ENCODE measurements at places on chromosomes 7 and 10.

DNA sequence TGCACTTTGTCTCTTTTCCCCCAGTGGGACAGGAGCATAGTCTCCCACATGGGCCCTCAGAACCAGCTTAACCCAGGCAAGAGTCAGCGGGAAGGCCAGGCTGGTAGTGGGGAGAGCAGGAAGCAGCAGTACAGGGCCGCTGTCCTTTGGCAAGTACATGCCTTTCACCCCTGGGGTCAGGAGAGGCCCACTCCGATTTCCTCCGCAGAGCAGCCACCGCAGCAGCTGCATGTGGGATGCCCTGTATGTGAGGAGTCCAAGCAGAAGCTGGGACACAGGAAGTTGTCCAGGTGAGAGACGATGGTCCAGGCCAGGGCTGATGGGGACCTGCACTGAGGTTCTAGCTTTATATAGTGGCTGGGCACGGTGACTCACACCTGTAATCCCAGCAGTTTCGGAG is 36.7 kb upstream of the GALNTL5 start:
- no peak for DNase-seq

GRCh38 chr7:84372155-84372621 is 177.6 kb upstream of the SEMA3A start:
- DNase-seq: peak; percentile 64

- peak; percentile 32 for DNase-seq
Measured at GRCh38 chr7:106744563-106745091, 83.7 kb upstream of the CCDC71L start.

DNA sequence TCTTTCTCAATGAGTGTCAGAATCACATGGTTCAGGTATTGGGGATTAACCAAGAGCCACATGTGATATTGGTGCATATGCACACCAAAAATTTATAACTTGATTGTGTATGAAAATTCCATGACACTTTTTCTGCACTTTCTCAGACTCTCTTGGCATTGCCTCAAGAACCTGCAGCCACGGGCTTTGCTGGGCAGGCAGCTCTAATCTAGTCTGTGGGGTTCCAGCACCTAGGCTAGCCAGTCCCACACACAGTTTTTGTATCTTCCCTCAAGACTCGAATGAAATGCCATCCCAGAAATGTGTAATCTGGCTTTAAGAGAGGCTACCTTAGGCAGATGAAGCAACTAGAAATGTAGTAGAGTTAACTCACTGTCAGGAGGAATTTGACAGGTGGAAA is 21.7 kb downstream of the STARD3NL start:
- DNase-seq: no peak

GRCh38 chr10:101230183-101230917 is 1.1 kb upstream of the LBX1 start:
- peak; percentile 35 for DNase-seq

GRCh38 chr10:85921789-85922188 is 444.8 kb downstream of the GRID1 start:
- DNase-seq: no peak

DNA sequence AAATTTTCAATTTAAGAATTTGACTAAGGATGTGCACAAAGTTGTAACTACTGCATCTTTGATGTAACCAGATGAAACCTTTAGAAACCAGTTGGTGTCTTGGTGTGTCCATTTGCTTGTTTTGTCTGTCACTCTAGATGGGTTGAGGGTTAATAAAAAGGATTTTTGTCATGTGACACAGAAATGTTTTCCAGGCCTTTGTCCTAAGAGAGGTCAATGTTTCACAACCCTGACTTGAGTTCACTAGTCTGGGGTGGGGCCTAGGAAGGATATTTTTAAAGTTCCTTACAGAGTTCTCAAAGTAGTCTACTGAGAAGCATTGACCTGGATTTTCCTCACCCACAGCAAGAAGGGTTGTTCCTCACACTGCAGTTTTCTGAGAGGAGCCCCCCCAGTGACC is 90.3 kb downstream of the HERPUD2 start:
- DNase-seq: no peak

GRCh38 chr10:693506-693905 is 4.0 kb upstream of the DIP2C start:
- DNase-seq: no peak

- DNase-seq: peak; percentile 96
Measured at GRCh38 chr10:102776779-102777456, 33.2 kb downstream of the WBP1L start.

GRCh38 chr10:50410066-50410811 is 158.9 kb upstream of the ASAH2 start:
- DNase-seq: no peak

GRCh38 chr10:10418387-10418786 is 599.3 kb upstream of the CELF2 start:
- DNase-seq: no peak

DNA sequence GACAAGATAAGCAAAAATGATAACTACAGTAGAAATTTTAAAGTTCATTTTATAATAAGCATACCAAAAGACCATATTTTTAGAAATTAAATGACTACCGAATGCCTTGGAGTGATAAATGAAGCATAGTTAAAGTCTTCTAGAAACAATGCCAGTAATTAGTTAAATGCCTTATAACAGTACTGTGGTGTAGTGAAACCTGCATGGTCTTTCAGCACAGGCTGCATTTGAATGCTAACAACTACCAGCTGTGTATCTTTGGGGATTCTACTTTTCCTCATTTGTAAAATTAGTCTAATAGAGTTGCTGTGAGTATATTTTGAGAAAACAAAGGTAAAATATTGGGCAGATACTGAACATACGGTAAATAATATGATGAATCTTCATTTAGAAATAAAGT is 25.1 kb downstream of the TSPAN12 start:
- DNase-seq: no peak

GRCh38 chr10:63206997-63207811 is 74.1 kb downstream of the NRBF2 start:
- peak; percentile 73 for DNase-seq

GRCh38 chr7:139655305-139655704 is 122.5 kb downstream of the HIPK2 start:
- DNase-seq: no peak

DNA sequence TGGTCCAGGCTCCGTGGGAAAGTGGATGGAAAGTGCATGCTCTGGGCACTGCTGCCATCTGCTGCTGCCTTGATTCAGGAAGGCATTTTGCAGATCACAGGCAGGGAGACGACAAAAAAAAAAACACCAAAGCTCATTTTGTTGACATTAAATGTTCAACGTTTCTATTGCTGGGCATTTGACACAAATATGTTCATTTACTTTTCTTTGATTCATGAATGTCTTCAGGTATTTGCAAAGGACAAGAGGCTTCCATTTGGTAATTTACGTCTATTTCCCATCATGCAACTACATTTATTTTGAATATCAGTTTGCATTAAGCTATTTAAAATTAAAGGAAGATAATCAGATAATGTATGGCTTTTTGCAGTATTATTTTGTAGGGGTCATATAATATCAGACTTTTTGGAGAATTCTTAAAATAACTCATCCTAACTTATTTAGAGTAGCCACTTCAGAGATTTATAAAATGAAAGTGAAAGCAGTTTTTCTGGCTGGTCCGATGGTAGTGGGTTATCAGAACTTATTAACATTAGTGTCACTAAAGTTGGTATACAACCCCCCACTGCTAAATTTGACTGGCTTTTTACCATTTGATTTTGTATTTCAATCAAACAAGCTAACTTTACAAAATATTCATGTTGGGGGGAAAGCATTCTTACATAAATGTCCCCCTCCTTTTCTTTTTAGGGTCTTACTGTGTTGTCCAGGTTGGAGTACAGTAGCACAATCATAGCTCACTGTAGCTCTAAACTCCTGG is 65.3 kb downstream of the PDIA4 start:
- peak; percentile 68 for DNase-seq

- DNase-seq: peak; percentile 49
Measured at GRCh38 chr7:7956531-7957128, 12.0 kb upstream of the GLCCI1 start.

GRCh38 chr10:78937800-78938694 is 130.7 kb upstream of the ZMIZ1 start:
- no peak for DNase-seq

- DNase-seq: no peak
Measured at GRCh38 chr10:75314570-75314969, 78.8 kb upstream of the COMTD1 start.

- DNase-seq: no peak
Measured at GRCh38 chr10:11004144-11005077, 13.3 kb upstream of the CELF2 start.

DNA sequence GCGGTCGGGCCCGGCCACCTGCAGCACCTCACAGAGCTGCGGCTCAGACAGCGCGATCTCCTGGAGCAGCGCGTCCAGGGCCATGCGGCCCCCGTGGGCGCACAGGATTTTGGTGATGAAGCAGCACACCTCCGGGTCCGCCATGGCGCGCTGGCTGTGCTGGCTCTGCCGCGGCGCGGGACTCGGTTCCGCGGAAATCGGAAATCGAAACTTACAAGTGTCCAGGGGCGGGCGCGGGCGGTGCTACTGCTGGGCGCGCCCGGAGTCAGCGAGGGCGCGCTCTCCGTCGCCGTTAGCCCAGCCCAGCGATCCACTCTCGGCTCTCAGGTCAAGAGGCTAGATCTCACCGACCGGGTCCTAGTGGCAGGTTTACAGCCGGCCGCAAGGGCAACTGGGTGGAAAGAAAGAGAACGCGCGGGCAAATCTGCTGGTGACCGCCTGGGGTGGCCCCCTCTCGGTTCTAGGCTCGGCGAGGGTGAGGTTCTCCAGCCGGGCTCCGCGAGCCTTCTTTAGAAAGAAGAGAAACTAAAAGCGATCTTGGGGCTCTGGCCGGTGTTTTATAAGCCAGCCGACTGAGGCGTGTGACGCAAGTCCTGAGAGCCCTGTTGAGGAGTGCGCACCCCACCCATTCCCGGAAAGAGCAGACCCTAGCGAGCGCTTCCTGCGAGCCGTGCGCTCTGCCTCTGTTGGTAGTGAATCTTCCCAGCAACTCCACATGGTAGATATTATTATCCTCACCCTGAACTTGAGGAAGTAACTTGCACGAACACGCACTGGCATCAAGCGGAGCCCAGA is at the start of gene ZC3HAV1:
Gene ZC3HAV1, minus strand, starts transcription at position 533 of the 795 bp plus-strand sequence. Its CDS starts 389 bp downstream, at position 144.
- DNase-seq: peak; percentile 88

GRCh38 chr10:28248092-28248491 is 54.8 kb downstream of the MPP7 start:
- DNase-seq: peak; percentile 38

- DNase-seq: no peak
Measured at GRCh38 chr7:29008590-29008989, 50.5 kb upstream of the TRIL start.

- peak; percentile 35 for DNase-seq
Measured at GRCh38 chr10:17599089-17599488, 18.1 kb downstream of the HACD1 start.

GRCh38 chr10:34538281-34538829 is 276.7 kb downstream of the PARD3 start:
- peak; percentile 13 for DNase-seq

- no peak for DNase-seq
Measured at GRCh38 chr7:131066635-131067034, 261.0 kb upstream of the MKLN1 start.

DNA sequence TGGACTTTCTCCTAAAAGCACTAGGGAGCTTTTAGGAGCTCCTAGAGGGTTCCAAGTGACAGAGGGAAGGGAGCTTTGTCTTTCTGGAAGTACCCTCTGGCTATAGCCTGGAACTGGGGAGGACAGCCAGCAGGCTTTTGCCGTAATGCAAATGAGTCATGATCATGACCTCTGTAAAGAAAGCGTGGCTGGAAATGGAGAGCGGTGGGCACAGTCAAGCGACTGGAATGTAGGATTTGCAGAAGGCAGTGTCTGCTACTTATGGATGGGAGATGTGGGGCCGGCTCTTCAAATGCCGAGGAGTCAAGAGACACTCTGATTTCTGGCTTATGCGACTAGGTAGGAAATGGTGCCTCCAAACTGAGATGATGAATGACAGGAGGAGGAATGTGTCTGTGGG is 34.6 kb upstream of the PLPP4 start:
- DNase-seq: peak; percentile 86

DNA sequence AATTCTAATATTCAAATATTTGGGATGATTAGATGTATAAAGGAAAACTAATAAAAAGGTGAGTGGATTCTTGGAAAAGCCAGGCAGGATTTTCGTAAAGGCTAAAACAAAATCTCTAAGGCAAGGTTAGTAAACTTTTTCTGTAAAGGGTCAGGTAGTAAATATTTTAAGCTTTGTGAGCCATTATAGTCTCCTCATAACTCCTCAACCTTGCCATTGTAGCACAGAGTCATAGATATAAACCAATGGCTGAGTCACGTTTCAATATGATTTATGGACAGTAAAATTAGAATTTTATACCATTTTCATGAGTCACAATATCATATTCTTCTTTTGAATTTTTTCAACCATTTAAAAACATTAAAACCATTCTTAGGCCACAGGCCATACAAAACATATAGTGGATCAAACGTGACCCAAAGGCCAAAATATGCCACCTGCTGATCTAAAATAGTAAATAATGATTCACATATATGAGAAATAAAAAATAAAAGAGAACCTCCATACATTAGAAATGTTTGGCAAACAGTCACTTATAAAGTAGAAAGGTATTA is 651.8 kb upstream of the LRRTM3 start:
- no peak for DNase-seq

DNA sequence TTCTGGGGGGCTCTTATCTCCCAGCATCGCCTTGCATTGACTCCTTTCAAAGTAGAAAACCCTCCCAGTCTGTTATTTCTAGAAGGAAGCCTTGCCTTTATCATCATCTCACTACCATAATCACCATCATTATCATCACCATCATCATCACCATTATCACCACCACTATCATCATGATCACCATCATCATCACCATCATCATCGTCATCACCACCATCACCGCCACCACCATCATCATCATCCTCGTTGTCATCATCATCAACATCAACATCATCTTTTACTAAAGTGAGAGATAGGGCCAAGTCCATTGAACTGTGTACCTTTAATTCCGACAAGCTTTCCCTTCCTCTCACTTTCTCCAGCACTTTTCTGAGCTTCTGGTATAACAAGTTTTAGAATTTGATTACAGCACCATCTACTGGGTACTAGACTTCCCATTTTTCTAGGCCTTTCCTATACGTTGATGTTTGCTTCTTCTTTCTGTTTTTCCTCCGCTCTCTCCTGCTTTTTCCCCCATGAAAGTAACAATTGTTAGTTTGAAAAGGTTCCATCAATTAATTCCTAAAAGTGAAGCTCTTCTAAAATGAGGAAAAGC is 226.4 kb downstream of the BUB3 start:
- DNase-seq: peak; percentile 17
